Activated T-cell treated with anti-CD3 and anti-CD28 coated beads for 1 hour (primary cell): ENCODE measurements at places on chromosomes 3 and 15.

DNA sequence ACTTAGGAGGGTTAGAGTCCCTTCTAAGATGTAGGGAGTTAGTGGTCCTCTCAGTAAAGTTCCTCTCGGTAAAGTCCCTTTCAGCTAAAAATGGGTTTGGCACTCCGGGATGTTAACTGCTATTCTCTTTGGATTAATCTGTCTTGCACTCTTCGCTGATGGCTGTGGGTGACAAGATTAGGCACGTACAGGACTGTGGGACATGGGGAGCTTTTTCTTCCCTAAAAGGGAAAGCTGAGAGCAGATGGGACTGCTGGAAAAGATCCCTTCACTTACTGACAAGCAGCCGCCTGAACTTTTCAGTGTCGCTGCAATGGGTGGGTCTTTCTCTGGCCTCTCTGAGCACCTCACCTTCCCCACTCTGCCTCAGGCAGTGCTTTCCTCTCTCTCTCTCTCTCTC is 16.4 kb upstream of the HHATL start:
- DNase-seq = no peak

- no peak for DNase-seq
These were observed 126.8 kb upstream of the GOLGA6L4 start for GRCh38 chr15:84108728-84109127.

- no peak for DNase-seq
These were observed 10.8 kb downstream of the CRTAP start for GRCh38 chr3:33124638-33125037.

GRCh38 chr3:127800508-127800907 is 21.8 kb downstream of the MGLL start:
- no peak for DNase-seq

GRCh38 chr3:179652447-179653095 is at the start of gene USP13:
Gene USP13 (plus strand): TSS chr3:179653040. CDS start chr3:179653226, 186 bp downstream.
- peak; percentile 32 for DNase-seq

- no peak for DNase-seq
These were observed 23.5 kb downstream of the TSEN2 start for GRCh38 chr3:12507591-12508281.
